ENCODE measurements at places on chromosomes 6 and 20. TPM values are rescaled to one million over a fixed set of nuclear protein-coding genes. Genes with fewer than 3 reads are reported as not detected.

DNA sequence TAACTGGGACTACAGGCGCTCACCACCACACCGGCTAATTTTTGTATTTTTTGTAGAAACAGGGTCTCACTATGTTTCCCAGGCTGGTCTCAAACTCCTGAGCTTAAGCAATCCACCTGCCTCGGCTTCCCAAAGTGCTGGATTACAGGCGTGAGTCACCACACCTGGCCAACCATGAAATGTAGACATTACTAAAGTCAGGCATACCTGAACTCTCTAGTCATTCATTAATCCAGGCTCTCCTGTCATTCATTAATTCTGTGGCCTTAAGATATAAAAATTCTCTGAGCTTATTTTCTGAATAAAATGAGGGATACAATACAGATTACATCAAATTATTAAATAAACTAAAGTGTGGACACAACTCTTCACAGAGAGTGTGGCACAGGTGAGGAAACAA, 159.7 kb downstream of the GMDS start:
- no peak for DNase-seq

- DNase-seq: no peak
Measured at GRCh38 chr6:41502917-41503671, 43.1 kb upstream of the FOXP4 start.

GRCh38 chr20:16541226-16541625, 32.0 kb downstream of the KIF16B start:
- no peak for DNase-seq

Gene DDO
- total RNA-seq: 0.41 TPM

DNA sequence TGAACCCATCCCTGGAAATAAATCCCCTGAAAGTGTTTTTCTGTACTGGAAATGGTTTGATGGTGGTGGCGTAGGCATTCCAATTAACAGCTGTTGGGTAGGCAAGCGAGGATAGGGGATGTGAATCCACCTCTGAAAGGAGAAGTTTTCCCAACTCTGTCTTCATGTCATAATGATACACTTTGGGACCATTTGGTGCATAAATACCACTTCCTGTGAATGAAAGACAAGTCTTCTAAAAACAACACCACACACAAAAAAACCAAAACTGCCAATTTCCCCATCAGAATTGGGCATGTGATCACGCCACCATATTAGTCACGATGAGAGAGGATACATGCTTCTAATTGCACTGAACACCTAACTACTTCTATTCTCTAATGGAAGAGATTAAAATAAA, 6.4 kb downstream of the VNN2 start:
- DNase-seq: no peak

Gene GPX5
- total RNA-seq: not detected

- no peak for DNase-seq
Measured at GRCh38 chr20:41138475-41139226, 1.3 kb downstream of the PLCG1 start.

- no peak for DNase-seq
Measured at GRCh38 chr6:149990212-149990660, 26.5 kb downstream of the ULBP1 start.

- no peak for DNase-seq
Measured at GRCh38 chr20:58498470-58499068, 16.6 kb downstream of the APCDD1L start.

DNA sequence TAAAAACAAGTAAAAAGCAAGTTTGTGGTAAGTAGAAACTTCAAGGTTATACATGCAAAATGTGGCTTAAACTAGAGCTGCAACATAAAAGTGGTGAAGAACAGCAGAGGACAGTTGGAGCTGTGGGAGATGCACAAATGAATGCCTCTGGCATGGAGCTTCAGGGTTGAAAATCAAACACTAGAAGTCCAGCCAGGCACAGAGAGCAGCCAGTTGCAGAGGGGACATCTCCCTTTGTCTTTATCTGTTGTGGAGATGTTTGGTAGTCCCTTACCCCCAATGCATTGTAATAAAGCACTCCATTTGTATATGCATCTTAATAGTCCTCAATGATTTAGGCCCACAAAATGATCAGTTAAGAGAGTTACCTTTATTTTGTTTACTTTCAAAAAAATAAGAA, 73.1 kb upstream of the C20orf144 start:
- no peak for DNase-seq
